ENCODE measurements at places on chromosomes 13 and 19.

DNA sequence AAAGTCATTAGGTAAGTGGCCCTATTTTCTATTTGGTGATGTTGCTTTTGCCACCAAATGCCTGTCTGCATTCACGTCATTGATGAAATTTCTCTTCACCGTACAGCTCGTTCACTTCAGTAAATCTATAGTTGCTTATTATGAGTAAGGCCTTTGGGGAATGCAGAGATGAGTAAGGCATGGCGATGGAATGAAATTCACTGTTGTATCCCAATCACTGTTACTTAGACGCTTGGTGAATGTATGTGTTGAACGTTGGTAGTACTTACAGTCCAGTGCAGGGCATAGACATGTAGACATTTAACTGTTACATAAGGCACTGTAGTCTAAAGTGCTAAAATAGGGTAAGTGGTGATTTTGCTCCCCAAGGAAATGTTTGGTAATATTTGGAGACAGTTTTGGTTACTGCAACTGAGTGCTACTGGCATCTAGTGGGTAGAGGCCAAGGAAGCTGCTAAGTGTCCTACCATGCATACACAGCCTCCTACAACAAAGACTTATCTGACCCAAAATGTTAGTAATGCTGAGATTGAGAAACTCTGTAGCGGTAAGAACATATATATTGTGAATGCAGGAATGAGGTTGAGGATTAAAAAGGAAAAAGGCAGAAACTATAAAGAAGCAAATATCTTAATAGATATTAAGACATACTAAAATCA, 5.8 kb downstream of the AKAP11 start:
- no peak for DNase-seq

DNA sequence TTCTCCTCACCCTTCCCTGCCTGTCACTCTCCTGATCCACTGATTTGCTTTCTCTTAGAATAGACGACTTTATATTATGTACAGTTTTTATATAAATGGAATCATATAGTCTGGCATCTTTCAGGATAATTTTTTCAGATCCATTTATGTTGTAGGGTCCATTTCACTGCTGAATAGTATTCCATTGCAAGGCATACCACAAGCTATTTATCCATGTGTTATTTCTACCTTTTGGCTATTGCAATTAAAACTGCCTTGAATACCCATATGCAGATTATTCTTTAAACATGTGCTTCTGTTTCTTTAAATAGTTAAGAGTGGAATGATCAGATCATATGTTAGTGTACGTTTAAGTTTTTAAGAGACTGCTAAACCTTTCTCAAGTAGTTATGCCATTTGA, 17.8 kb upstream of the ZNF177 start:
- no peak for DNase-seq

GRCh38 chr19:13748169-13748828, 16.0 kb upstream of the MRI1 start:
- no peak for DNase-seq

- DNase-seq, result peak; percentile 42
Measured at GRCh38 chr13:27171244-27171826, at the start of gene USP12. USP12 (minus strand) TSS chr13:27171811; CDS start chr13:27171639, 172 bp downstream.

- no peak for DNase-seq
Measured at GRCh38 chr13:31184981-31185645, 14.7 kb upstream of the B3GLCT start.

- DNase-seq, result no peak
Measured at GRCh38 chr13:22271903-22272302, 601.0 kb downstream of the FGF9 start.

DNA sequence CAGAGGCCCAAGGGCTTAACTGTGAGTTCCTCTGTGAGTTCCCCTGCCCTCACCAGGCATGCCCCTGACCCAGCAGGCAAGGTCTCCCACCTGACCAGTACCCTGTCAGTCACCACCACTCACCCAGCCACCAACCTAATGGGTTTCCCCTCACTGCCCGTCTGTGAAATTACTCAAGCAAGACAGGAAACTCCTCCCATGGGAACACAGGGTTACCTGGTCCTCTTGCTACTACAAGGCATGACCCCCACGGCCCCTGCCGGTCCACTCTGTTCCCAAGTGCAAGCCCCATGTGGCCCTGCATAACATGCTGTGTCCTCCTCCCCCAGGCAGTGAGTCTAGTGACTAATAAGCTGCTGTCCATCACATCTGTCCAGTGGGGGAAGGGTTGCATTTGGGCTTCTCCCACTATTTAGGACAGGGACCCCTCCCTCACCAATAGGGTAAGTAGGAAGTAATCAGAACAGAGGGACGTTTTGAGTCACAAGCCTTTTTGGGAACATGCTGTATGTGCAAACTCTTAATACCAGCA, 8.0 kb upstream of the DHRS12 start:
- no peak for DNase-seq

GRCh38 chr13:40792284-40793051, 3.1 kb downstream of the SLC25A15 start:
- no peak for DNase-seq

DNA sequence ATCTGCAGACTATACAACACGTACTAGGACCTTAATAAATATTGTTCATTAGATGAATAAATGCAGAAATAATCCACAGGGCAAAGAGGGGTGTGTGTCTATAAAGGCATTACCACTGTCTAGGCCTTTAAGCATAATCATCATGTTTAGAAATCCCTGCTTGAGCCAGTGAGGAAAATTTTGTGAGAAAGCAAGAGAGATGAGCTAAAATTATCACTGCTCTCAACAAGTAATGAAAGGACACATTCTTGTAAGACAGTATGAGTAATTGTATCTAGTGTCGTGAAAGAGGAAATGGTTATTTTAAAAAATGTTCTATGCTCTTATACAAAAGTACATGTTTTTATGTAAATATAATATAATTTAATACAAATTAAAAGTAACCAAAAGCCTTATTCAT, 1699.4 kb downstream of the PCDH9 start:
- no peak for DNase-seq

- DNase-seq, result no peak
Measured at GRCh38 chr13:47332149-47332548, 435.3 kb upstream of the HTR2A start.

GRCh38 chr13:35909091-35909490, 222.1 kb downstream of the DCLK1 start:
- no peak for DNase-seq

GRCh38 chr13:54633456-54633855, 1604.8 kb downstream of the OLFM4 start:
- no peak for DNase-seq

DNA sequence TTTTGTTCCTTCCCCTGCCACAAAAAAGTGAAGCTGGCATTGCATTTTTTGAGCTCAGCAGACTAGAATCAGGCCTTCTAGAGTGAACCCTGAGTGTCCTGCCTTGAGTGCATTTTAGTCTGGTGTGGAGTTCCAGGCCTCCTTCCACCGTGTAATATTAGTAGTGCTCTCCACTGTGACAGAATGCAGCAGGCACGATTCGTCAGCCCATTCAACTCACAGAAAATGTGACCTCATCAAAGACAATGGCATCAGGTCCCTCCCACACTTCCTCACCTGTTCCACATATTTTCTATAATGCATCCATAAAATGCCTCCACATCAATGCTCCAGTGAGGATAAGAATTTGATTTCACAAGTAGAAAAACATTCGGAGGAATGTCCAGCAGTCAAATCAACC, 227.6 kb downstream of the FGF9 start:
- DNase-seq, result no peak

DNA sequence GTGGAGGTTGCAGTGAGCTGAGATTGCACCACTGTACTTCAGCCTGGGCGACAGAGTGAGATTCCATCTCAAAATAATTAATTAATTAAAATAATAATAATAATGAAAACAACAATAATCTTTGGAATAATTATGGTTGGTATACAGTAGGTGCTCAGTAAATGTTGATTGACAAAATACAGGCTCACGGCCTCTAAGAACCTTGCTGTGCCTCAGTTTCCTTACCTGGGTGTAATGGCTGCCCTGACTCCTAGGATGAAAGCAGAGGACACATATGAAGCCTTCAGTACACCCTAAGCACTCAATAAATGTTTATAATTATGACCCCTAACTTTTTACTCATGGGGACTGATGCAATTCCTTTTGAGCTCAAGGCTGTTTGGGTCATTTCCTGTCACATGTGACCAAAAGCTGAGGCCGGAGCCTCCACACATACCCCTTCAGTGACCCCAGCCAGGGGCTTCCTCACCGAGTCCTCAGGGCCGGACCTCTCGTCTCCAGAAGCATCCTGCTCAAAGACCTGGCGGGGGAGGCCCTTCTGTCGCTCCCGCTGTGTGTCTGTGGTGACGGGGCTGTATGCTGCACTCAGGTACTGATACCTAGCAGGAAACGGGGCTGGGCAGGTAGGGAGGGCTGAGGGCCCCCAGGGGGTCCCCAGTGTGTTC, 10.5 kb downstream of the DOCK6 start:
- DNase-seq, result no peak

- no peak for DNase-seq
Measured at GRCh38 chr19:7845390-7846154, 15.6 kb downstream of the EVI5L start.

GRCh38 chr19:18940769-18941627, at the start of gene HOMER3:
HOMER3 (minus strand) TSS chr19:18941217; CDS start chr19:18938982, 2,235 bp downstream.
- DNase-seq, result peak; percentile 34

DNA sequence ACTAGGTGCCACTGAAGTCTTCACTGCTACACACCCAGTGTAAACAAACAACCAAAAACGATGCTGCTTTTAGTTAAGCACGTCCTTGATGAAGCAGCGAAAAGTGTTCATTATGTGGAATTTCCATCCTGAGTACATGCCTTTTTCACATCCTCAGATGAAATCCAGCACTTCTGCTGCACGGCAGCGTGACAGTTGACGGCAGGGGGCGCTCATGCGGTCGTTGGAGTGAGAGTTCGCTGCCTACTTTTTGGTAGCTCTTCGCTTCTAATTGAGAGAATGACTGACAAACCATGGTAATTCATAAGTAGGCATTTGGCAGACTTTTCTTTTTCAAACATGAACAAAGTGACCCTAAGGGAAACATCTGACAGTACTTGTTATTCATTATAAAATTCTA, 1124.9 kb downstream of the EFNB2 start:
- no peak for DNase-seq
